ENCODE measurements at places on chromosomes 4 and X. TPM values are rescaled to one million over a fixed set of nuclear protein-coding genes. Genes with fewer than 3 reads are reported as not detected.
A peak's percentile ranks its signal among the peaks of the same experiment; 100 is the strongest.

Gene MAB21L2
- total RNA-seq = not detected

Gene VCX3A
- not detected for total RNA-seq

Gene XAGE1A
- not detected for total RNA-seq

Gene NFKB1
- 121 TPM for total RNA-seq

Gene ADGRG2
- total RNA-seq = not detected

Gene CXCL1
- not detected for total RNA-seq

Gene ZFP42
- not detected for total RNA-seq

Gene COX7B2
- not detected for total RNA-seq

Gene RTL9
- total RNA-seq = not detected

Gene NALF2
- 0.22 TPM for total RNA-seq

GRCh38 chr4:184437565-184438265, 36.6 kb downstream of the IRF2 start:
- H3K27ac ChIP-seq = no peak overlapping the region
- no peaks in the 10 kb centered on the region for H3K36me3 ChIP-seq
- no peaks in the 10 kb centered on the region for H3K27me3 ChIP-seq

DNA sequence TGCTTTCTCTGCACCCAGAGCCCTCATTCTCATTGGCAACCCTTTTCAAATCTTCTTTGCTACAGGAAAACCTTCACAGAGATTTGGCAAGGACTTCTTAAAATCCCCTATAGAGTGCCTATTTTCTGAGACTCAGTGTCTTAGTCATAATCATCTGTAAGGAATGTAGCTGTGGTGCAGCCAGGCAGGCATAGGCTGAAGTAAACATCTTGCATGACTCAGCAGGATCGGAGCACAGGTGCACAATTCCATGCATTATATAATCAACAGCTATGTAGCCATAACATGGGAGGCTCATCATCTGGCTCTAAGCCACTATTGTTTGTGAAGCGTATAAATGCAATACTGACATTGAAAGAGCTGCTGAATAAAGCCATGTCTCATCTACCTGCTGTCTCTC, 368.8 kb downstream of the MAGEE1 start:
- no peak overlapping the region for H3K27ac ChIP-seq
- DNase-seq = no peak
- no peaks in the 10 kb centered on the region for H3K27me3 ChIP-seq
- no peaks in the 10 kb centered on the region for H3K4me1 ChIP-seq

DNA sequence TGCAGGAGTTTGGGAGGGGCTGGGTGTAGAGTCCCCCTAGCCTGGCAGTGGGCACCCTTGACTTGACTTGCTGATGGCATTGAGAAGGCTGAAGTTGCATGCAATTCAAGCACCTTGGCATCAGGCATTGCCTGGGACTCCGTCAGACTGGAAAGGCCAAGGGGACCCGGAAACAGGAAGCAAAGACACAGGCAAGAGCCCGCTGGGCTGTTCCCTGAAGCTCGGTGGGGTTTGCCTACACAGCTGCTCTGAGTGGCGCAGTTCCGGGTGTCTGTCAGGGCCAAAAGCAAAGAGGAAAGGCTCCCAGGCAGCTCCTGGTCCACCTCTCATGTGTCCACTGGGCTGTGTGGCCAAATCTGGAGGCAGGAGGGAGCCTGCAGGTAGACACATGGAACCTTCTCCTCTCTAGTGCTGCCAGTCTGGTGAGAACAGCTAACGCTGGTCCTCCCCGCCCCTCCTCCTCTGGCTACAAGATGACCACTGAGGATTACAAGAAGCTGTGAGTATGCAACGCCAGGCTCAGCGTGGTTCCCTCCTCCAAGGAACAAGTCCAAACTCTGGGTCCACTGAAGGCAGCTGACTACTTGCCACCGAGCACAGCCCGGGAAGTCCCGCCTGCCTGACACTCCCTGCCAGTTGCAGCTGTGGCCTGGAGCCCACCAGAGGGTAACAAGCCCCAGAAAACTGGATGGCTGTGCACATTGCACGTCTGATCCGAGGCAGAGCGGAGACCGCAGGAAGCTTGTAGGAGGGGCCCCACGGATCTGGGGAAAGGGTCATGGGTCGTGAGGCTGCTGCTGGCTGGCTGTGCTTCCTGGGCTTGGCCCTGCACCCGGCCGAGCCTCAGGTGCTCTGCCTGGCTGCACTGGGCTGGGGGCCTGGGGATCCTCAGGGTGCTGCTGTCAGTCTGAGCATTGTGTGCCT, 20.1 kb downstream of the ZNF185 start:
- no peaks in the 10 kb centered on the region for H3K36me3 ChIP-seq
- peaks cover 2% of the 10 kb centered on the region for H3K4me1 ChIP-seq

- no peaks in the 10 kb centered on the region for H3K27me3 ChIP-seq
- H3K36me3 ChIP-seq = no peaks in the 10 kb centered on the region
- no peak overlapping the region for H3K27ac ChIP-seq
- H3K4me3 ChIP-seq = no peak overlapping the region
- DNase-seq = no peak
Measured at GRCh38 chr4:179631321-179631720, 2189.1 kb upstream of the AGA start.

DNA sequence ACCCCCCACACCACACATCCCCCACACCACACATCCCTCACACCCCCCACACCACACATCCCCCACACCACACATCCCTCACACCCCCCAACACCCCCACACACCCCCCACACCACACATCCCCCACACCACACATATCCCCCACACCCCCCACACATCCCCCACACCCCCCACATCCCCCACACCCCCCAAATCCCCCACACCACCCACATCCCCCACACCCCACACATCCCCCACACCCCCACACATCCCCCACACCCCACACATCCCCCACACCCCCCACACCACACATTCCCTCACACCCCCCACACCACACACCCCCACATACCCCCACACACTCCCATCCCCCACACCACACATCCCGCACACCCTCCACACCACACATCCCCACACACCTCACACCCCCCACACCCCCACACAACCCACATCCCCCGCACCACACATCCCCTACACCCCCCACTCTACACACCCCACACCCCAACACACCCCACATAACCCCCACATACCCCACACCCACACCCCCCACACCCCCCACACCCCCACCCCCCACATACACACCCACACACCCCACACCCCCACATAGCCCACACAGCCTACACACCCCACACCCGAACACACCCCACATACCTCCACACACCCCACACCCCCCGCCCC, 172.9 kb downstream of the DCLK2 start:
- H3K4me1 ChIP-seq = no peaks in the 10 kb centered on the region
- H3K36me3 ChIP-seq = no peaks in the 10 kb centered on the region
- no peak for DNase-seq
- H3K27me3 ChIP-seq = no peaks in the 10 kb centered on the region
- no peak overlapping the region for H3K27ac ChIP-seq
- no peak overlapping the region for H3K4me3 ChIP-seq

DNA sequence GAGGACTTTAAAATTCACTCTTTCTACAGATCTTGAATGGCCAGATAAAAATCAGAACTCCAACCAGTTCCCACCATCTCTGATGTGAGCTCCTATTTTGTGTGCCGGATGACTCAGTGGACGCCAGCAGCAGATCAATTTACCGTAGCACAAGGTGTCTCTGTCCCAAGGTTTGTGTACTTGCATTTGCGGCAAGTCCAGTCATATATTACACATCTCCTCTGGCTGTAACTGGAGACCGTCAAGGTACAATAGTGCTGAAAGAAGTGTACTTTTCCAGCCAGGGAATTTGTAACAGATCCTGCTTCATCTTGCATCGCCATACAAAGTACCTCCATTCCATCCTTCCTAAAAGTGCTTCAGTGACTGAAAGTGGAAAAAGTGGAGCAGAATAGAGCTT, 108.2 kb upstream of the SORBS2 start:
- H3K4me3 ChIP-seq = no peak overlapping the region
- no peak overlapping the region for H3K27ac ChIP-seq
- no peak for DNase-seq
- peaks cover 10% of the 10 kb centered on the region for H3K27me3 ChIP-seq
- no peaks in the 10 kb centered on the region for H3K4me1 ChIP-seq

- H3K27me3 ChIP-seq = no peaks in the 10 kb centered on the region
- no peak for DNase-seq
- H3K4me1 ChIP-seq = no peaks in the 10 kb centered on the region
Measured at GRCh38 chrX:68842781-68843581, 14.2 kb downstream of the EFNB1 start.

GRCh38 chrX:148872161-148872535, 371.7 kb downstream of the AFF2 start:
- no peaks in the 10 kb centered on the region for H3K27me3 ChIP-seq
- H3K36me3 ChIP-seq = peaks cover 1% of the 10 kb centered on the region
- H3K27ac ChIP-seq = no peak overlapping the region
- no peak overlapping the region for H3K4me3 ChIP-seq
- H3K4me1 ChIP-seq = no peaks in the 10 kb centered on the region
- no peak for DNase-seq

DNA sequence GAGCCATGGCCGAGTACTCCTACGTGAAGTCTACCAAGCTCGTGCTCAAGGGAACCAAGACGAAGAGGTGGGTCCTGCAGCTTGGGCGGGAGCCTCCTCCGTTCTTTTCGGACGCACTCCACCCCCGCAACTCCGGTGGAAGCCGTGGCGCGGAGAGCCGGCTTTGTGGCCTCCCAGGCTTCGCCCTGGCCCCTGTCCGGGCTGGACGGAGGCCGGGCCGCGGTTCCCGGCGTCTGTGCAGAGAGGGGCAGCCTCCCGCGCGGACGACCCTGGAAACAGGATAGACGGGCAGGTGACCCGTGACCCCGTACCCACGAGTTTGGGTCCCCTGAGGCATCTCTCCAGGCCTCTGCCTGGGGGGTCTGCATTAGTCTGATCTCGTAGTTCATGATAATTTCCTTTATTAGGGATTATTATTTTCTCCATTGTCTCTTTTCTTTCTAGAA, 356 bp downstream of the FRG1 start:
- no peaks in the 10 kb centered on the region for H3K27me3 ChIP-seq
- H3K4me1 ChIP-seq = peaks cover 50% of the 10 kb centered on the region
- H3K4me3 ChIP-seq = peak overlapping the region; percentile 91
- peak overlapping the region; percentile 90 for H3K27ac ChIP-seq
- no peak for DNase-seq

DNA sequence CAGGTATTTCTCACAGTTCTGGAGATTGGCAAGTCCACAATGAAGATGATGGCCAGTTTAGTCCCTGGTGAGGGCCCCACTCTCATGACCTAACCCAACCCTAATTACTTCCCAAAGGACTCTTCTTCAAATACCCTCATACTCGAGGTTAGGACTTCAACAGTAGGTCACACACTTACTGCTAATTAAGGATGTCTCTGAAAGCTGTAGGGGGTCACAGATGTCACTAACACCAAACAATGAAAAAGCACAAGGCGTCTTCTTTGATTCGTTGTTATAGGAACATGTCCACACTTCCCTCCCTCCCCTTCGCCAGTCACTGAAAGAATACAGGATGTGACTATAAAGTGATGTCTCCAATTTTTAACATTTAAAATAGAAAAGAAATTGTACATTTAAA, 309.7 kb downstream of the PACRGL start:
- no peak overlapping the region for H3K27ac ChIP-seq
- no peaks in the 10 kb centered on the region for H3K4me1 ChIP-seq
- no peak for DNase-seq
- H3K36me3 ChIP-seq = no peaks in the 10 kb centered on the region
- H3K27me3 ChIP-seq = no peaks in the 10 kb centered on the region
- H3K4me3 ChIP-seq = no peak overlapping the region

DNA sequence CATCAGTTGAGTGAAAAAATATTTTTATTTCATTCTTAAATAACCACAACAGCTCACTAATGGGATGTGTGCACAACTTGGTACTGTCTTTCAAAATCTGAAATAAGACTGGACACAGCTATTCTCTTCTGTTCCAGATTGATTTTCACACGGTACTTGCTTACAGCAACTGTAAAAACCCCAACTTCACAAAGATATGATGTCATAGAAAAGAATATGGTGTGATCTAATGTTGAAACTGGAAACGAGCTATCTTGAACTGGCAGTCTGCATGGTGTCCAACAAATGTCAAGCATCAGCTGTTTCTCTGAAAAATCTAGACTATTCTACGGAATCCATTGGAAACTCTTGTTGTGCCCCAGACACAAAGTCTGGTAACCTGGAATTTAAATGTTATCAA, 14.7 kb downstream of the HELQ start:
- H3K36me3 ChIP-seq = peaks cover 11% of the 10 kb centered on the region
- H3K27ac ChIP-seq = no peak overlapping the region
- no peaks in the 10 kb centered on the region for H3K4me1 ChIP-seq
- DNase-seq = no peak

DNA sequence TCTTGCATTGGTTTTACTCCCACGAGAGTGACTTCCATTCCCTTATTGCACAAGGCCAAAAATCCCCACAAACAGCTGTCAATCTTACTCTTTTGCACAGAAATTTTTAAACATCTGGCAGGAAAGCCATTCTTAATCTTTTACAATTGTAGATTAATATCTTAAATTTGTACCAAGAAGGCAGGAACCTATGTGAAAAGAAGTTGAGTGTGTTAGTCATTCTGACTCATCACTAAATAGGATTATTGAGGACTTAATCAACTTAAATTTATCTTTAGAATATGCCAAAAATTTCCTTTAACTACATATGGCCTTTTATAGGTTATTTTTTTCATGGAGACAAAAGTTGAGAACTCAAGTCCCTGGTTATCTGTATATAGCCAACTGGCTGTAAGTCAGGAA, 49.0 kb upstream of the VEGFC start:
- DNase-seq = no peak
- no peak overlapping the region for H3K27ac ChIP-seq
- H3K4me1 ChIP-seq = no peaks in the 10 kb centered on the region
- no peak overlapping the region for H3K4me3 ChIP-seq
- no peaks in the 10 kb centered on the region for H3K36me3 ChIP-seq

DNA sequence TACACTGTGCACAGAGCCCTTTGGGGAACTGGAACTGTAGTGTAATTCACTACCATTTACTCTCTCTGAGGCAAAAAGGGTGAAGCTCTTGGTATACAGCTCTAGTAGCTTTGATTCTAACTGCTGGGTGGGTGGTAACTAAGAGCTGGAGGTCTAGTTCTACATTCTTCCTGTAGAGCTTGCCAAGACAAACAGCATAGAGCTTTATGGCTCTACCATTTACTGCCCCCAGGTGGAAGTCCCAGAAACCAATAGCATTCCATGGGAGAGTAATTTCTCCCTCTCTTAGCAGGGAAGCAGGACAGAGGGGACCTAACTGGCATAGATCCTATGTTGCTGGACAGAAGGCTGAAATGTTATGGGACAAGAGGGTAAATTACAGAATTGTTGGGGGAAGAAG, 26.7 kb downstream of the HDAC8 start:
- no peak for DNase-seq
- peaks cover 22% of the 10 kb centered on the region for H3K36me3 ChIP-seq
- H3K27ac ChIP-seq = no peak overlapping the region
- H3K27me3 ChIP-seq = no peaks in the 10 kb centered on the region
- H3K4me3 ChIP-seq = no peak overlapping the region
- peaks cover 5% of the 10 kb centered on the region for H3K4me1 ChIP-seq

DNA sequence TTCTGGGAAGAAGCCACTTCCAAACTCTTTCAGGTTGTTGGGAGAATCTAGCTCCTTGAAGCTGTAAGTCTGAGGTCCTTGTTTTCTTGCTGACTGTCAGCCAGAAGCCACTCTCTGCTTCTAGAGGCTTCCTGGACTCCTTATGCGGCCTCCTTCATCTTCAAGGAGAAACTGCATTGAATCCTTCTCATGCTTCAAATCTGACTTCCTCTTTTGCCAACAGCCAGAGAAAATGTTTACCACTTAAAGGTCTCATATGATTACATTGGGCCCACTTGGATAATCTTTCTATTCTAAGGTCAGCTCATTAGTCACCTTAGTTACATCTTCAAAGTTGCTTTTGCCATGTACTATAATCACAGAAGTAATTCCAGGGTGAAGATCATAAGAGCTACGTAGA, 327.0 kb downstream of the HNRNPD start:
- no peaks in the 10 kb centered on the region for H3K36me3 ChIP-seq
- no peak overlapping the region for H3K4me3 ChIP-seq
- H3K27me3 ChIP-seq = peaks cover 38% of the 10 kb centered on the region
- no peak for DNase-seq
- H3K27ac ChIP-seq = no peak overlapping the region
- peaks cover 15% of the 10 kb centered on the region for H3K4me1 ChIP-seq
